ENCODE measurements at places on chromosomes 3 and 15.

GRCh38 chr3:127772827-127773751 is 49.2 kb downstream of the MGLL start:
- DNase-seq = no peak

- DNase-seq = no peak
Measured at GRCh38 chr15:72341361-72341760, 21.4 kb upstream of the CELF6 start.

DNA sequence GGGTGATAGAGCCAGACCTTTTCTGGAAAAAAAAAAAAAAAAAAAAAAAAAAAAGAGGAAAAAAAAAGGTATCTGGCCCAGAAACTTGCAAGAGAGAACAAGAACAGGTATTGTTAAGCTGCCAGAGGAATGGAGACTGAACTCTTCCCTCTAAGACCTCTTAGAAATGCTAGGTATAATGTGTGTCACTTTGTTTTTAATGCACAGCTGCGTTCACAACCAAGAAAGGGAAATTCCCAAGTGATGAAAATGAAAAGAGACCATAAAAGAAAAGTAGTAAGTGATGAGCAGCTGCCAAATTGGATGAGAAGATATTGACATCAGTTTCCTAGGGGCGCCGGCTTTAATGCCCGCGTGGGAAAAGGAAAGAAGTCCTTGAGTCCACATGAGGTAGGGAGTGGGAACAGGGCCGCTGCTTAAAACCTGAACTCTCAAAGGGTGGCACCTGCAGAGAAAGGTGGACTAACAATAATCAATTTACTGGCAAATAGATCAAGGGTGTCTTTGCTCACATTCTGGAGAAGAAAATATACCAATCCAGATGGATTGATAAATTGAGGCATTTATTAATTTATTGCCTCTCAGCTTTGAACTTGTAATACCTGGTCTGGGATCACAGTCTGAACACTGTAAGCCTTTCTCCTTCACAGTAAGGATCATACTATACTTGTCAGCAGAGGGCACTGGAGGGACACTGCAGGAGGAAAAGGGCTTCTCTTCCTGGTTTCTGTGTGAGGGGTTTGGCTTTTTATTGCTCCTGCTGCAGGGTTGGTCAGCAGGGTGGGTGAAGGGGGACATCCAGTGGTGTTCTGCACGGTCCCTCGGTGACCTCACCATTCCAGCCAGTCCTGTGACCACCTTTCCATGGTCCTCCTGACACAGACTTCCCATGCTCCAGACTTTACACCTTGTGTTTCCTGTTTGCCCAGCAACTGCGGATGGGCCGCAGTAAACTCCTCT is 131.6 kb downstream of the AQP9 start:
- DNase-seq = peak; percentile 67

DNA sequence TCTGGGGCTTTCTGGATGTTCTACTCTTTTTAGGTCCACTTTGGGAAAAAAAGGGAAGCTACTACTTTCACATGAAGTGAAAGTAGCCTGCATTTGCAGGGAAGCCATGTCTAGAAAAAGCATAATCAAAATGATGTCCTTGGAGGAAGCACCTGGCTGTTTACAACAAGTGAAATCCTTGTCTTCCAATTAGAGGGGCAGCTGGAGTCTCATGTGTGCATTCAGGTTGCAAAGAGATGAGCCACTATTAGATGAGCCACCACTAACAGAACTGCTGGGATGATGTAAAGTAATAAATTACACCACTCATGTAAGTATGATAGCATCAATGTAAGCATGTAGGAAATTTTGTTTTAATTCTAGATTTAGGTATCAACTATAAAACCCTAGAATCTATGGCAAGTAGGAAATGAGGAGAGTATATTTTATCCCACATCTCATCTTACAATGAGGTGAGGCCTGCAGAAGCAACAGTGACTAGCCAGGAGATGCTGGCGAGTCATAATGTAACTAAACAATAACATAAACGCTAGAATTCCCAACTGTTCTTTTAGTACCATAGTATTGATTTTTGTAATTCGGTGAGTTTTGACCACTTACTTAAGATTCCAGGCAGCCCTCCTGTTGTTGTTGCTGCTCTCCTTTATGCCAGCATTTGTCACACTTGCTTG is 75.9 kb downstream of the TMEM108 start:
- no peak for DNase-seq

- DNase-seq = no peak
Measured at GRCh38 chr3:49718858-49719213, 648 bp downstream of the AMIGO3 start.

DNA sequence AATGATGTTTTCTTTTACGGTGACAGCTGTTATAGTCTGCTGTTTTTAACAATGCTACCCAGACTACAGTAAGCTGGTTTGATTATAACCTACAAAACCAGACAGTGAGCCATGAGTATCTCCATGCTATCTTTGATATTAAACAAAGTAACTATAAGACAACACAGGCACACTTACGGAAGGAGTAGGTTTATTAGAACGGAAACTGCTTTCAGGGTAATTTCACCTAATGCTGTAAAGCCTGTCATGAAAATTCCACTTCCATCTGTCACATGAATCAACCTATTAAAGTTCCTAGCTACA is 33.0 kb downstream of the VPS13C start:
- DNase-seq = no peak

GRCh38 chr15:57134851-57135250 is 216.4 kb downstream of the TCF12 start:
- no peak for DNase-seq

DNA sequence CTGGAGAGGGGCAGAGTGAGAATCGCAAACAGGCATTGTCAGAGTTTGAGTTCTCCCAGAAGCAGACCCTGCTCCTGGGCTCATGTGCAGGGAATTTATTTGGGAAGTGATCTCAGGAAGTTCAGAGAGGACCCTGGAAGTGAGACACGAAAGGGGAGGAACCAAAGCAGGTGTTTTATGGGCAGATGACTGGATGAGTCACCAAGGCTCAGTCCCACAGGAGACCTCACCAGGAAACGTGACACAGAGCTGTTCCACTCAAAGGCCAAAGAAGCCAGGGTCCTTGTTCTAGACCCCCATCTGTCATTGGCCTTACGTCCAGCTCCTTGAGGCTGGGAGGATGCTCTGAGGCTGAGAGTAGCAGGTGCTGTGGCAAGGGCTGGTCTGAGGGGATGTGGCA is 43.4 kb upstream of the SEC22A start:
- DNase-seq = no peak

- no peak for DNase-seq
Measured at GRCh38 chr3:176160997-176161396, 1036.3 kb downstream of the TBL1XR1 start.

- DNase-seq = no peak
Measured at GRCh38 chr3:172694573-172695246, 16.2 kb downstream of the NCEH1 start.

DNA sequence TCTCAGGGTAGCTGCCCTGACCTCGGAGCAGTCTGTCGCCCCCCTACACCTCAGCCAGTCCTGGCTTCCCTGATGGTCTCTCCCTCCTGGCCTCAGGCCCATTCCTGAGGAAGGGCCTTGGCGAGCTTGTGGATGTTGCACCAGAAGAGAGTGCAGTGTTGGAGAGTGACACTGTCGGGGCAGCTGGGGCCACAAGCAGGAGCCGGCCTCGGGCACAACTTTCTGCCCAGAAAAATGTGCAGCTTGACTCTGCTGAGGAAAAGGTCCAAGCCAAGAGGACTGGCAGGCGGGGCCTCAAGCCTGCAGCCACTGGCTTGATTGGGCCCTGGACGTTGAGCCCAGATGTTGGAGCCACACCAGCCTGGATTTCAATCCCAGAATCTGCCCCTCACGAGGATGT is 12.8 kb downstream of the HEMK1 start:
- no peak for DNase-seq

GRCh38 chr3:48651771-48652170 is 10.9 kb downstream of the CELSR3 start:
- no peak for DNase-seq

DNA sequence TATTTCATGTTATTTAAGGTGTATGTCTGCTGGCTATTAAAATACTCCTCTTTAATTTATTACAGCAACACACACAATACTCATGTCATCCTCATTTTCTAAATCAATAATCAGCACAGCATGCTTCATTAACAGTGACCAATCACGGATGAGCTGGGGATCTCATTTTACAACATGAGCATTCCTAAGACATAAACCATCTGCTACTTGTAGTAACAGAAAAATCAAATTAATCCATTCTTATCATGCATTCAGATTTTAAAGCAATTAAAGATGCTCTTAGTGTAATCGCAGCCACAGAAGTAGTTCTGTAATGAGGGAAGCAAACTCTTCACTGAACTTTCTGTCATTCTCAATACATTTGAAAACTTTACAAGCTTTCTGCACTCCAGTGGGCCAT is 191.1 kb downstream of the TBC1D5 start:
- DNase-seq = no peak

DNA sequence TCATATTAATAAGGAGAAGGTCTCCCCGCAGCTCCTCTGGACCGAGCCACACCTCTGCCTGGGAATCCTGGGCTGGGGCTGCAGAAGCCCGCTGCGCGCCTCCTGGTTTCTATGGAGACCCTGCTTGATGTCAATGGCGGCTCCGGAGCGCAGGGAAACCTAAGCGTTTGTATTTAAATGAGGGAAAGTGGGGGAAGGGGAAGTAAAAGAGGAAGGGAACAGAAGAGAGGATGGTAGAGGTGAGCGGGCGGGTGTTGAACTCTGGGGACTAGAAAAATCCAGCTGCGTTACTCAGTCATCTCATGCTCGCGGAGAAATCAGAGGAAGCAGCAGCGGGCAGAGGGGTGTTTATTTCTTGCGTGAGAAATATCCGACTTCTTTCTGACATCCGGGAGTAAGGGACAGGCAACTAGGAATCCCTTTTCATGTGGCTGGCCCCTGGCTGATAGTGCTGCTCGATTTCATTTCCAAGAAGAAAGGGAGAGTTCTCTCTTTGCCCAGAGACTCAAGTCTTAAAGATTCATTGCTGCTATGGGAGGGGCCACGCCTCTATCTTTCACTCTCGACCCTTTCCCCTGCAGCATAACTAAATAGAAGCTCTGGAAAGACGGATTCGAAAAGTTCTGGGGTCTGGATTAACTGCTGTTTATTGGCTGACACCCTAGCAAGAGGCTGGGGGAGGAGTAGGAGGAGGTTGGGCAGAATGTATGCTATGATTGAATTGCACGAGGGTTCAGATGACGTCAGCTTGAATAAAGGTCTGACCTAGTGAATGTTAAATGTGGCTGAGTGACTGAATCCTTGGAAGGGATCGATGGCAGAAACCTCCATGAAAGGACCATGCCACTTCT is 110.5 kb upstream of the GAP43 start:
- no peak for DNase-seq

GRCh38 chr3:32780735-32781210 is 37.0 kb upstream of the TRIM71 start:
- DNase-seq = no peak

DNA sequence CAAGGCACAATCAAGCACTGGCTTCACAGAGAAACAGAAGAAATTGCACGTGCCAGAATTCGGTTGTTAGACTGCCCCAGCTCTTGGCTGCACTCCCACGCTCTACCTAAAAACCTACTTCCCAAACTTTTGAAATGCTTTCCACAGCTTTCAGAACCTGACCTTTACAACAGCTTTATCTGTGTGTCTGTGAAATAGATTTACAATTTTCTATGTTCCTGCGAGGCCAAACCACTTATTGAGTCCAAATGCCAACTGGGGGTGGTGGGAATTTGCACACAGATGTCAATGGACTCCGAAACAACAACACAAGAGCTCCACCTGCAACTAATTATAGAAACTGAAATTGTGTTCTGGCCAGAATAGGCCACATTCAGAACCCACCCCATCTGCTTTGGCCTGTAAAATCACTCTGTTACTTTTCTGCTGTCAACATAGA is 44.6 kb downstream of the ERC2 start:
- no peak for DNase-seq

GRCh38 chr15:33048255-33048654 is 146.3 kb downstream of the FMN1 start:
- no peak for DNase-seq

DNA sequence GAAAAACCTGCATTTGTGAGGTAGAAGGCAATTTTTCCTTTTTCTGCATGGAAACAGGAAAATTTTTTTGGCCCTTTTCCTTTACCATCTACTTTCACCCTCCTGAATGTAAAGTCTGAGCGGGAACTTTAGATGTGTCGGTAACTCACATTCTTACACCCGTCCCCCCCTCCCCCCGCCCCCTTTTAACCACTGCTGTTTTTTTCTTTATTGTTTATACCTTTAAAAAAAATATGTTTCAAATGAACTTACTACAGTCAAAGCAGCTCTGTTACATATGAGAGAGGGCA is 487 bp upstream of the HES1 start:
- DNase-seq = no peak

- DNase-seq = no peak
Measured at GRCh38 chr3:112627419-112627818, 13.5 kb downstream of the CCDC80 start.

- DNase-seq = no peak
Measured at GRCh38 chr3:46399557-46399956, 7.3 kb downstream of the CCR5AS start.

- DNase-seq = no peak
Measured at GRCh38 chr15:22869856-22870255, 31.4 kb downstream of the NIPA2 start.

- DNase-seq = no peak
Measured at GRCh38 chr3:71956069-71956340, 171.1 kb upstream of the PROK2 start.

DNA sequence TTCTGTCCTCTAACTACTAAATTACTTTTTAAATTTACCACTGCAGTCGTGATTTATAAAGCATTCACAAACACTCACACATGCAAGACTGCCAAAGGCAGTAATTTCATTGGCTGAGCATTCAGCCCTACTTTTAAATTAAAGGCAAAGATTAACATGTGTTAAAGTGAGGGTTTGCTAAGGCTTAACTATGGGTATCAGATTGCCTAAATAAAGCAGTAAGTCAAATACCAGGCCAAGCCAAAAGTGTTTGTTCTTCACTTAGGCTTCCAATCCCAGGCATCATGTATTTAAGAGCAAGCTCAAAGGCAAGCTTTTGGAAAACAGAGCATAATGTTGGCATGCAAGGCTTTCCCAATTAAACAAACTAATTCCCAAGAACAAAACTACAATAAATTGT is 187.3 kb downstream of the SUCNR1 start:
- DNase-seq = no peak

DNA sequence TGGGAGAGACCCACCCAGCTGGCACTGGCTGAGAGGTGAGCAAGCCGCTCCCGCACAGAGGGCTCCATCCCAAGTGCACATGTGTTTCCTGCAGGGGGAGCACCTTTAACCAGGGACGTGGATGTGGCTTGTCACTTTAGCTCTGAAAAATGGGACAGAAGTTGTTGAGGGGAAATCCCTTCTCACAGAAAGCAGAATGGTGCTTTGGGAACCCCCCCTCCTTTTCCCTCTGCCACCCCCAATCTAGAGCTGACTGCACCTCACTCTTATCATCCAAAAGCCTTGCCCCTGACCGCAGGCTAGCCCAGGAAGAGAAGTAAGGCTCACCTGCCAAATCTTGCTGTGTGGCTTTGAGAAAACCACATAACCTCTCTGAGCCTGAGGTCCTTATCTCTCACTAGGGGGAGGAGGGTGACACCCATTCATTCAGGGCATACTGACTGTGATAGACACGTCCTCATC is 77.9 kb downstream of the RPN1 start:
- DNase-seq = no peak
